Skeletal muscle tissue (tissue), 5 donors: ENCODE measurements at places on chromosomes 7 and 10. TPM values are rescaled to one million over a fixed set of nuclear protein-coding genes. Genes with fewer than 3 reads are reported as not detected.

Gene CYP3A7
- 0.52 TPM for total RNA-seq

Gene FRAT1
- 2.1 TPM for total RNA-seq

Gene ANXA8
- not detected for total RNA-seq

Gene FIGNL1
- total RNA-seq: 14.6 TPM

Gene FAM237B
- total RNA-seq: not detected

Gene SLC35B4
- 6.8 TPM for total RNA-seq

Gene AKR1C8
- not detected for total RNA-seq

Gene DENND2A
- total RNA-seq: 32.4 TPM

Gene CAV2
- 35.0 TPM for total RNA-seq

Gene ANXA8L1
- 0.52 TPM for total RNA-seq

Gene RELN
- 14.1 TPM for total RNA-seq

Gene OR2A42
- total RNA-seq: under 0.01 TPM

Gene MARVELD1
- total RNA-seq: 17.2 TPM
